ENCODE measurements at places on chromosomes 6 and 20.

DNA sequence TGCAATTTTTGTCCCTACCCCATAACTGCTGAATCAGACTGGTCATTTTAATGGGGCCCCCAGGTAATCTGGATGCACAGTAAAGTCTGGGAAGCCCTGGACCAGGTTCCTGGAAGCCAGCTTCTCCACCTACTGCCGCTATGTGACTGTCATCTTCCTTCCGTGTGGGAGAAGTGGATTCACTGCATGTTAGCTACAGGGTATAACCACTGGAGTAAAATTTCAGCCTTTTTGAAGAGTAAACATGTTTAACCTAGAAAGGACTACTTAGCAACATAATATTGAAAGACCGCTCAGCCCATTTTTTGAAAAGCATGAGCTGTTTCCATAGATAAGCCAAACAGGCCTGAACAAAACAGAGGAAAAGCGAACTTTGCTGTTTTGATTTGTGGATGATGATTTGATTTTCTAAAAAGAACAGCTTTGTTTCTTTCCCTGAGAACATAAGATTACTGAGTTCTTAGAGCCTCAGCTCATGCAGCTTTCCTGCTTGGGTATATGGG is 208.1 kb downstream of the PLCB4 start:
- no peak for DNase-seq

GRCh38 chr20:43977962-43978361 is 63.3 kb downstream of the TOX2 start:
- no peak for DNase-seq

DNA sequence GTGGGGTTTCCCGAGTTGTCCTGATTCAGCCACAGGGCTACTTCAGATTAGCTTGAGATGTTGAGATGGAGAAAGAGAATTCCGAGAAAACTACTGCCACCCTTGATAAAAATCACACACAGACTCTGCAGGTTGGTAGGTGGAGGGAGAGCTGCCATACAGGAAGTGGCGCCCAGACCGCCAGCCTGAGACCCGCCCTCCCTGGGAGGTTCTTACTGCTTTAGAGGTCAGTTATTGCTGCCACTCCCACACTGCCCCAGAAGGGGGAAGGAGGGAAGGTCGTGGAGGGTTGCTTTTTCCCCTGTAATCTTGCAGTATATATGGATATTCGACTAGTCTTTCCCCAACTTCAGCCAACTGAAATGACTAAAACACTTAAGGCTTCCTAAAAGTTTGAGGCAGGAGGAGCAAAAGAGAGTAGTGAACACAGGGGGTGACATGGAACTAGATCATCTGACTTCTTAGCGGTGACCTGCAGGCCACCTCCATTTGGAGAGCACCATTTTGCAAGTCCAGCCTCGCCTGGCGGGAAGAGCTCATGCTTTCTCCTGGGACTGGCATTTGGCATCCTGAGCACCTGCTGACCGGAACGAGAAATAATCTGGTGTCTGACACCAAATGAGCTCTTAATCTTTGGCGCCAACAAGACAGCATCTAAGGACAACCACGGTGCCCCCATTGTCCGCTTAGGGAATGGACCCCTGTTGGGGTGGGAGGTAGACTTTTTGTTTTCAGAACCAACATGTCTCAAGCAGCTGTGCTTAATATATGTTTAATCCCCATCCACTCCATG is 35.7 kb upstream of the SLC22A1 start:
- DNase-seq: no peak

DNA sequence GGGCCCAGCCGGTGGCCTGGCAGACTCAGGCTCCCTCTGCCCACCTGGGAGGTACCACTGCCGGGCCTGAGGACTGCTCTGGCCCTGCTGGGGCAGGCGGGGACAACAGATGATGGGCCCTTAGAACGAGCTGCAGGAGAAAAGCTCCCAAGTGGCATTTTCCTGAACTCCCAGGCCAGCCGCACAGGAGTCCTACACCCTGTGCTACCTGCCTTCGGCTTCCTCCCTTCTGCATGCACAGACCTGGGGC is 41.3 kb downstream of the DSTN start:
- DNase-seq: no peak

DNA sequence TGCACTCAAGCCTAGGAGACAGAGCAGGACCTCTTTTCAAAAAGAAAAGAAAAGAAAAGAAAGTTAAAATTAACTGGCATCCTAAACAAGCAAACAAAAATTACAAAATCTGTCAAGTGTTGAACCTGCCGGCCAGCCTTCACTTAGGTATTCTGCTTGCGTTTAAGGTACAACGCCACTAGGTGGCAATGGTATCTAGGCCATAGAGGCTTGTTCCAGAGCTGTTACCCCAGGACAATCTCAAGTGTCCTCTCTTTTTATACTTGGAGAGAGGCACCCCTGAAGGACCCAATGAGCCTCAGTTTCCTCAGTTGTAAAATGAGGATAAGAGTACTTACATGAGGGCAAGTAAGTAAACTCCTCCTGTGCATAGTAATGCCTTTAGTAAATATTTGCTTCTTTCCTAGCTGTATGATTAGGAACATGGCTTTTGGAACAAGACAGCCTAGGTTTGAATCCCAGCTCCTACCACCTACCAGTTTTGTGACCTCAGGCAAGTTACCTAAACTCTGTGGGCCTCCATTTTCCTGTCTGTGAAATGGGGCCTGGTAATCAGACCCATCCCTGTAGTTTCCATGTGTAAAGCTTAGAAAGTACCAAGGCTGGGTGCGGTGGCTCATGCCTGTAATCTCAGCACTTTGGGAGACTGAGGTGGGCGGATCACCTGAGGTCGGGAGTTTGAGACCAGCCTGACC is 5.8 kb upstream of the PACSIN1 start:
- peak; percentile 35 for DNase-seq

DNA sequence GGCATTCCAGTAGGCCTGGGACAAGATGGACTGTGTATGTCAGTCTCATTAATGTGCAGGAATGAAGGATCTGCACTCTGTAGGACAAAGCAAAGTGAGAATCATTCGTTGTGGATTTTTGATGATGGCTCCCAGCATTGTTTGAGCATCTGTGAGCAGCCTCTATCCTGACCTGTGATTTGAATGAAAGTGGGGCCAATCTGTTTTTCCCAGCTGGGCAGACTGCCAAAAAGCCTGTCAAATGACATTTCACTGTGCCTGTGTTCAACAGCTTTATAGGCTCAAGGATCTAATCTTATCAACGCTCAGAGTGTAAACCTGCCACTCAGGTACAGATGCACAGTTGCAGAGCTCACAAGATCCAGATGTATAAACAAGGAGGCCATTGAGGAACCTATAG is 86.7 kb upstream of the SYNDIG1 start:
- DNase-seq: no peak

DNA sequence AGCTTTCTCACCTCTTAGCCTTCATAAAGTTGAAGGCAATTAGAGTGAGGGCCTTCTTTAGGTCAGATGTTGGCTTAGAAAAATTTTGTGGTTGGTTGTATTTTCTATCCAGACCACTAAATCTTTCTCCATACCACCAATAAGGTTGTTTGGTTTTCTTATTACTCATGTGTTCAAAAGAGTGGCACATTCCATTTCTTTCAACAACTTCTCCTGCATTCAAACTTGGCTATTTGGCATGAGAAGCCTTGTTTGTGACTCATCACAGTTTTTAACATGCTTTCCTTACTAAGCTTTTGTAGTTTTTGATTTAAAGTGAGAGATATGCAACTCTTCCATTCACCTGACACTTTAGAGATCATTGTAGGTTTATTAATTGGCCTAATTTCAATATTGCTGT is 949.6 kb downstream of the TBC1D32 start:
- no peak for DNase-seq

GRCh38 chr6:7189101-7189758 is 81.5 kb downstream of the RREB1 start:
- DNase-seq: no peak

- no peak for DNase-seq
Observed at GRCh38 chr6:125100074-125100652, 53.4 kb upstream of the TPD52L1 start.

DNA sequence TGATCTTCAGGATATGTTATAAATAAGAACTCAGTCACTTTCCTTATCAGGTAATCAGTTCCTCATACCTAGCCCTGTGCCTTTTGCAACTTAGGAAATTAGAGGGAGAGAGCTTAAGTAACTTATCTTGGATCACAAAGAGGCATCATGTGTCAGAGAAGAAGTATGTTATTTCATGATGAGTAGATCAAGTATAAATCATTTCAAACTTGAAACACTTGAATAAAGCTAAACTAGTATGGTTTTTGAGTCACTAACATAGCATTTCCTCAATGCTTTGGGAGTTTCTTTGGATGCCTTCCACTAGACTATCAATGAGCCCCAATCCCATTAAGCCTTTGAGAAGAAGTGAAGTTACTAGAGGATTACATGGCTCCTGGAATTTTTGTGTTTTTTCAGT is 102.6 kb upstream of the TNFAIP3 start:
- no peak for DNase-seq

- peak; percentile 59 for DNase-seq
Observed at GRCh38 chr6:35601331-35602132, 87.2 kb downstream of the FKBP5 start.

DNA sequence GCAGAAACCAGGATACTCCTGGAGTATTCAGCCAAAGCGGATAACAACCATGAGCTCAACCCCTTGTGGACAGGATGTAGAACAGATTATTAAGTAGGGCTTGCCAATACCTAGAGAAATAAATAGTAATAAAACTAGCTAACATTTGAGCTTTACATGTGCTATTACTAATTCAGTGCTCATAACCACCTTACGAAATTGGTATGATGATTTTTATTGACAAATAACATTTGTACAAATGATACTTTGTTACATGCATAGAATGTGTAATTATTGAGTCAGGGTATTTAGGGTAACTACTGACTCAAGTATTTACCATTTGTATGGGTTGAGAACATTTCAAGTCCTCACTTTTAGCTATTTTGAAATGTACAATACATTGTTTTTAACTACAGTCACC is 287.9 kb downstream of the CDC5L start:
- DNase-seq: no peak

DNA sequence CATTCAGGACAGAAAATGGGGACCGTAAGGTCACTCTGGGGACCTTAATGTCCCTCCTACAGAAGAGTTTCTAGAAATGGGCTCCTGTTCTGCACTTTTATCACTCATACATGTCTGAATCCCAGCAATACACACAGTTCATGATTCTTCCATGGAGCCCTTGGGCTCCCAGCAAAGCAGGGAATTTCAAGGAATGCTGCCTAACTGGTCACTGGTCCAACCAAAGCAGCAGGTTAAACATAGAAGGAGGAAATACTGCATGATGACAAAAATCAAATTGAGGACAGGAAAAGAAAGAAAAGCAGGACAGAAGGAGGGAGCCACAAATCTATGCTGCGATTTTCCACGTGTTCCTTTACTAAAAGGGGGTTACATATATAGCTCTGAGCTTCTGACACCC is 300.2 kb downstream of the PTPRT start:
- no peak for DNase-seq

GRCh38 chr20:19699180-19699971 is 58.7 kb upstream of the RIN2 start:
- peak; percentile 25 for DNase-seq

DNA sequence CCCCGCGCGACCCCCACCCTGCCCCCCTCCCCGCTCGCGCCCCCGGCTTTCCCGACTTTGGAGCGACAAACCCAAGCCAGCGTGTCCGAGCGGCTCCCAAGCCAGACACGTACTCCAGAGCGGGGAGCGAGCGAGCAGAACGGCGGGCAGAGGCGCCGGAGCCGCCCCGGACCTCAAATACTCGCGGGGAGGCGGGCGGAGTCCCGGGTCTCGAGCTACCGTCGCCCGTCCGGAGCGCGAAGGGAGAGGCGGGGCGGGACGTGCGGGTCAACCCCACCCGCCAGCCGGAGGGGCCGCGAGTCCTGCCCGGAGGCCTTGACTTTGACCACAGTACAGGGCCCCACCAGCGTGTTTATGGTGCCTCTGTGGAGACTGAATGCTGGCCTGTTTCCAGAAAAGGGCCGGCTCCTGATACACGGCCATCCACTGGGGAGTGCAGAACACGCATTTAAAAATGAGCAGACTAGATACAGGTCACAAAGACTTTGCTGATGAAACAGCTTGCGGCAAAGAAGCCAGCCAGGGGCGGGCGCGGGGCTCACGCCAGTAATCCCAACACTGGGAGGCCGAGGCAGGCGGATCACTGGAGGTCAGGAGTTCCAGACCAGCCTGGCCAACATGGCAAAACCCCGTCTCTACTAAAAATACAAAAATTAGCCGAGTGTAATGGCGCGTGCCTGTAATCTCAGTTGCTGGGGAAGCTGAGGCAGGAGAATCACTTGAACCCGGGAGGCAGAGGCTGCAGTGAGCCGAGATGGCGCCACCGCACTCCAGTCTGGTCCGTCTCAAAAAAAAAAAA is at the start of gene SERPINB6:
TSS of gene SERPINB6 (minus strand) at position 148 of the 799 bp plus-strand sequence. CDS start 12,235 bp downstream, outside the sequence.
- DNase-seq: peak; percentile 44

DNA sequence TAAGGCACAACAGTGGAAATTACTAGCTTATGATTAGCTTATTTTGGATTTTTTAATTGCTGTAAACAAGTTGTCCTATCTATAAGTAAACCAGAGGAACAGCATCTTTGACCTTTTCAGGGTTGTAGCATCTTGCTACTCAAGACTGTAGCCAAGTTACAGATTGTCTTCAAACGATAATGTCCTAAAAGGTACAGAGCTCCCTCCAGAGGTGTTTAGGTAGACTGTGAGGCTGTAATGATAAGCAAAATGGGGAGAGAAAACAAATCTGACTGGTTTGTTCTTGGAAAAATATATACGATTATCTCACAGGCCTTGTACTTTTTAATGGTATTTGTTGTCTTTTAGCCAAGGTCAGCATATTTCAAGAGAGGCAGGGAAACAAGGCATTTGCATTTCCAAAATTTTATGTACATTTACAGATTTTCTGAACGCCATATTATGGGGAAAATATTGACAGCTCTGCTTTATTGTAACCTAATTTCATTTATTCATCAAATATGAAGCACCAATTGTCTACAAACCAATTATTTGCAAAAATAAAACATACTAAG is 273.4 kb downstream of the MEI4 start:
- DNase-seq: no peak

DNA sequence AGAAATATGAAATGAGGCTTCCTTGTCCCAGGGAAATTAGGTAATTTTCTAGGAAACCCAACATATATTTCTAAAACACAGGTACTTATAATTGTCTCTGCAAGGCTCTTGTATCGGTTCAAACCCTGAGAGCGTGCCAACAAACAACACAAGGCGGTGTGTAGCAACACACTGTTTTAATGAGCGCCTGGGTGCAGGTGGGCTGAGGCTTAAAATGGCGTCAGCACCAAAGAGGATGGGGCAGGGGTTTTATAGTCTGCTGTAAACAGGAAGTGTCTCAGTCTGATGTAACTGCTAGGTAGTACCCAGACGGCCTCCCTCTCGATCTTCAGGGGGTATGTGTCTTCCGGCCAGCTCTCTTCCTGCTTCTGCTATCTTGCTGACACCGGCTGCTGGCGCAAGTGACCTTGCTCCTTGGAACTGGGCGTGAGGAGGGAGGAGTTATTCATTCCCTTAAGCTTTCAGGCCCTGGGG is 69.7 kb downstream of the EPB41L2 start:
- no peak for DNase-seq

DNA sequence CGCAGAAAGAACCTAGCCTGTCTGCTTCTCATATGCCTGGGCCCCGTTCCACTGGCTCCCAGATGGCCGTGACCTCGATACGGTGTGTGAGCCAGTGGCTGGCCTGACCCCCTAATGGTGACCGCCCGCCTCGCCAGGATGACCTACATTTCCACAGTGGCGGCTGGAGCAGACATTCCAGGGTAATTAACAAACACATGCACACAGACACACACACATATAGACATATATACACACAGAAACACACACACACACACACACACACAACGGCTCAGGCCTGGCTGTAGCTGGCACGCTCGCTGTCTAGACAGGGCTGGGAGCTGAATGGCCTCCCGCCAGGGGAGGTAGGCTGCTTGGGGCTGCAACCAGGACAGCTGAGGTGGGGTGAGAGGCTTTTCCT is 227.1 kb downstream of the ANKRD60 start:
- DNase-seq: no peak

Measured in urothelium cell line (cell line).